ENCODE measurements at places on chromosomes 5 and 9.

DNA sequence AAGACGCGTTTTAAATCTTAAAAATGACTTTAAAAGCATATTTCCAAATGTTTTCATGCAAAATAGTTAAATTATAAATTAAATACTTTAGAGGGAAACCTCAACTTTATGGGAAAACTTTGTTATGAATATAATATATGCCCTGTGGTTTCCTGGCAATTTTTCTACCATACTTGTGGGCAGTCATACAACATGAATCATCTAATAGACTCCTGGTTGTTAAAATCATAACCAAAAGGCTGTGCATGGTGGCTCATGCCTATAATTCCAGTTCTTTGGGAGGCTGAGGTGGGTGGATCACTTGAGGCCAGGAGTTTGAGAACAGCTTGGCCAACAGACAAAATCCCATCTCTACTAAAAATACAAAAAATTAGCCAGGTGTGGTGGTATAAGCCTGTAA is 18.2 kb downstream of the ATP10B start:
- no peak for DNase-seq

DNA sequence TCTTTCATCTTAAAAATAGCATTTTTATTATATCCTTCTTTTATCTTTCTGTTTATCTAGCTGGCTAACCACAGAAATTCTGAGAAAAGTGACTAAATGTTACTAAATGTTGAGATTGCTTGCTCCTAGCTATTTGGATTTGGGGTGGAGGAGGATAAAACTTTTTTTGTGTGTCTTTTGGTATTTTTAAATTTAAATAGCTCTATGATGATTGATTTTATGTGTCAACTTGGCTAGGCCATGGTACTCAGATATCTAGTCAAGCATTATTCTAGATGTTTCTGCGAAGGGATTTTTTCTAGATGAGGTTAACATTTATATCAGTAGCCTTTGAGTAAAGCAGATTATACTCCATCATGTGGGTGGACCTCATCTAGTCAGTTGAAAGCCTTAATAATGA is 75.0 kb downstream of the GCNT1 start:
- DNase-seq: no peak

DNA sequence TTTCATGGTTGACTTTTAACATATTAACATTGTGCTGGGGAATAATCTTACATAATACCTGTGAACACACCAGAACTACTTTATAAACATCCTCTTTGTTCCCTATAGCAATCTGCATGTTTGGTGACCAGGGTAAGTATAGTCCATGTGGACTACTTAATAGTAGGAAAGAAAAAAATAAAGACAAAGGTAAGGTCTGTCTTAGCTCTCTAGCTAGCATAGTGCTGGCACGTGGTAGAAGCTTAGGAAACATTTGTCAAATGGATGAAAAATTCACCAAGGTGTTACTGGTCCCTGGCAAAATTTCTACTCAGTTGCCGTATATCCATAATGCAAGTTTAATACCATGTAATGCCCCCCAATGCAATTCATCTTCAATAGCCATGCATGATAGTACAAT is 78.6 kb upstream of the ABCA1 start:
- DNase-seq: no peak

DNA sequence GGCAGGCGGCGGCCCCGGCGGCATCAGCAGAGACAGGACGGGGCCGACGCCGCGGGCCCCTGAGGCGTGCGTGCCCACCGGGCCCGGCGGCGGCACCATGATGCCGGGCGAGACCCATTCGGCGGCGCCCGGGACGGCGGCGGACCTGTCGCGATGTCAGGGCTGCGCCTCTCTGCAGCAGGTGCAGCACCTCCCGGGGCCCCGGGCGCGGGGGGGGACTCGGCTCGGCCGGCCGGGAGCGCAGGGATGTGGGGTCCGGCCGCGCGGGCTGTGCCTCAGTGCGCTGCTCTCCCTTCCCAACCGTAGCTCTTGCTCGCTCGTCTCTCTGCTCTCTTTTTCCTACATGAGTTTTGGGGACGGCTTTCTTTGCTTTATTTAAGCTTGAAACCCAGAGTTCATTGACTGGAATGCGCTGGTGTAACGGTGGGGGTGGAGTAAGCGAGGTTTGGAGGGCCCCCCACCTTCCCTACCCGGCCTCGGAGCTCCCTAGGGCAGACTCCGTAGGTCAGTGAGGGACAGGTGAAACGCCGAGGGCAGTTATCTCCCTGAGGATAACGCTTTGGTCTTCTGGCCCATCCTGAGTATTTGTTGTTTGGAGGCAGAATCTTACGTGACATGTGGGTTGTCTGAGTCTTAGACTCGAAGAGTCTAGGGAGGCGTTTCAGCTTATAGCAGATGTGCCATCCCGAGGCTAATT is 490 bp downstream of the ICE1 start:
- no peak for DNase-seq

- DNase-seq: no peak
These were observed 107.5 kb downstream of the RGS3 start for GRCh38 chr9:113570749-113571711.

DNA sequence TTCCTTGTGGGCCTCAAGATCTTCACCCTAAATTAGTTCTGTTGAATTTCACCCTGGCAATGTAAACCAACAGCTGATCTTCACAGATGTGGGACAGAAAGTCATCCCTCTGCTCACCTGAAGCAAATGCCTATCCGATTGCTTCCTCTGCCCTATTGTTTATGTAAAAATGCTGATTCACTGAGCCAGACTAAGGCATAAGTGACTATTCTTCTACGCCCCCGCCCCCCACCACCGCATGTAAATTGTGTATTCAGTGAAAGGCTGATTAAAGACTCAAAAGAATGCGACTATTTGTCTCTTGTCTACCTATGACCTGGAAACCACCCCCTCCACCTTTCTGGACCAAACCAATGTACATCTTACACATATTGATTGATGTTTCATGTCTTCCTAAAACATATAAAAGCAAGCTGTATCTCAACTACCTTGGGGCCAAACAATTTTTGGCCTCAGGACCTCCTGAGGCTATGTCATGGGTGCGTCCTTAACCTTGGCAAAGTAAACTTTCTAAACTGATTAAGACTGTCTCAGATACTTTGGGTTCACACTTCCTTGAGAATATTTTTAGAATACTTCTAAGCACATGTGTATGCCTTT is 129.7 kb upstream of the BOD1 start:
- DNase-seq: no peak

DNA sequence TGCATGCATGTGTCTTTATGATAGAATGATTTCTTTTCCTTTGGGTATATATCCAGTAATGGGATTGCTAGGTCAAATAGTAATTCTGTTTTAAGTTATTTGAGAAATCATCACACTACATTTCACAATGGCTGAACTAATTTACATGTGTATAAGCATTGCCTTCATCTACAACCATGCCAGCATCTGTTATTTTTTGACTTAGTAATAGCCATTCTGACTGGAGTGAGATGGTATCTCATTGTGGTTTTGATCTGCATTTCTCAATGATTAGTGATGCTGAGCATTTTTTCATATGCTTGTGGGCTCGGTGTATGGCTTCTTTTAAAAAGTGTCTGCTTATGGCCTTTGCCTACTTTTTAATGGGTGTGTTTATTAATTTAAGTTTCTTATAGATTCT is 102.3 kb upstream of the CCDC112 start:
- DNase-seq: no peak

GRCh38 chr5:2166979-2167377 is 284.3 kb upstream of the IRX4 start:
- no peak for DNase-seq

DNA sequence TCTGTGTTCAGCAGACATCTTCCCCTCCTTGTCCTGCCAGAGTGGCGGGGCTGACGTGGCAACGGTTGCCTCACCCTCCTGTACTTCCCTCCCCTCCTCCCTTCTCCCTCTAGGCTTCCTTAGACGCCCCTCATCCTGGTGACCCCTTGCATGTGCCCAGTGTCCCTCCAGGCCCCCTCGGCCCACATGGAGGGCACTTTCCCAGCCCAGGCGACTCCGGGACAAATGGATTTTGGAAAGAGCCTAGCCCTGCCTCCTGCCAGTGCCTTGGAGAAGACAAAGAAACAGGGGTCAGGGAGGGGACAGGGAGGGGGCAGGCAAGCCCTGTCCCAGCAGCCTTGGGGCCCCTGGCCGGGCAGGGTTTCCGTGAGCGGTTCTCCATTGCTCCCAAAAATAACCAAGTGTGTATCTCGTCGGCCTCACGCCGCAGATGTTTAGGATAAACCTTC is 38.3 kb upstream of the NEURL1B start:
- DNase-seq: no peak

DNA sequence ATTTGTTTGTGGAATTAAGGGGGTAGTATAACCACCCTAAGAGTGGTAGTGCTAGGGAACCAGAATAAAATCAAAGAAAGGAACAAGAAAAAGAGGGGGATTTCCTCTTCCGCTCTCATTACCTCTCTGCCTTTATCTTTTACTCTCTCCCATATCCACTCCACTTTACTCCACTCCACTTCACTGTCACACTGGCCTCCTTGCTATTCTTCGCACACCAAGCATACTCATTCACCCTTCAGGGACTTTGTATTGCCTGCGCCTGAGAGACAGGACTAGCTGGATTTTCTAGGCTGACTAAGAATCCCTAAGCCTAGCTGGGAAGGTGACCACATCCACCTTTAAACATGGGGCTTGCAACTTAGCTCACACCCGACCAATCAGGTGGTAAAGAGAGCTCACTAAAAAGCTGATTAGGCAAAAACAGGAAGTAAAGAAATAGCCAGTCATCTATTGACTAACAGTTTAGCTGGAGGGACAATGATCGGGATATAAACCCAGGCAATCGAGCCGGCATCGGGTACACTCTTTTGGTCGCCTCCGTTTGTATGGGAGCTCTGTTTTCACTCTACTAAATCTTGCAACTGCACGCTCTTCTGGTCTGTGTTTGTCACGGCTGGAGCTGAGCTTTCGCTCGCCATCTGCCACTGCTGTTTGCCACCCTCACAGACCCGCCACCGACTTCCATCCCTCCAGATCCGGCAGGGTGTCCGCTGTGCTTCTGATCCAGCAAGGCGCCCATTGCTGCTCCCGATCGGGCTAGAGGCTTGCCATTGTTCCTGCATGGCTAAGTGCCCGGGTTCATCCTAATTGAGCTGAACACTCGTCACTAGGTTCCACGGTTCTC is 121.8 kb downstream of the FAM170A start:
- DNase-seq: no peak

- no peak for DNase-seq
These were observed 54.2 kb downstream of the MAPKAP1 start for GRCh38 chr9:125652759-125653158.

- no peak for DNase-seq
These were observed 51.0 kb upstream of the COL15A1 start for GRCh38 chr9:98892690-98893089.

GRCh38 chr5:181204826-181205760 is at the start of gene TRIM7:
TRIM7 (minus strand) TSS chr5:181205196; CDS start chr5:181205110, 86 bp downstream.
- no peak for DNase-seq

DNA sequence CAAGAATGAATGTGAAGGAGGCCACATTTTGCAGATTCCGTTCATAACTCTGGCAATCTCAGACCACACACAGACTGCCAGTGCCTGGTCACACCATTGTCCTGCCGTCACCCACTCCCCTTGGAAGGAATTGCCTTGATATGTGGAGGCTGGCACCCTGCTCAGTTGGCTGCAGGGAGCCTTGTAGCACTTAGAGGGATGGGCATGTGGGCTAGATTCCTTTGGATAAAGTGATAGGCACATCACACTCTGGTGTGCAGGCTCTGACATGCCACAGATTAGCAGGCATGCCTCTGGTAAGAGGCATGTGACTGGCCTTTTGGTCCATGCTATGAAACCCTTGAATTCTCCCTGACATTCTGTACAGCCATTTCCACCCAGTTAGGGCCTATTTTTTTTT is 254.6 kb upstream of the PIK3R1 start:
- no peak for DNase-seq

GRCh38 chr5:131096774-131097710 is 68.0 kb downstream of the HINT1 start:
- DNase-seq: no peak

GRCh38 chr9:99782962-99783718 is 38.5 kb upstream of the NR4A3 start:
- DNase-seq: no peak

- DNase-seq: no peak
These were observed 195.3 kb upstream of the NR4A3 start for GRCh38 chr9:99626426-99626825.

- no peak for DNase-seq
These were observed 149.0 kb upstream of the PCA3 start for GRCh38 chr9:76615177-76615603.

DNA sequence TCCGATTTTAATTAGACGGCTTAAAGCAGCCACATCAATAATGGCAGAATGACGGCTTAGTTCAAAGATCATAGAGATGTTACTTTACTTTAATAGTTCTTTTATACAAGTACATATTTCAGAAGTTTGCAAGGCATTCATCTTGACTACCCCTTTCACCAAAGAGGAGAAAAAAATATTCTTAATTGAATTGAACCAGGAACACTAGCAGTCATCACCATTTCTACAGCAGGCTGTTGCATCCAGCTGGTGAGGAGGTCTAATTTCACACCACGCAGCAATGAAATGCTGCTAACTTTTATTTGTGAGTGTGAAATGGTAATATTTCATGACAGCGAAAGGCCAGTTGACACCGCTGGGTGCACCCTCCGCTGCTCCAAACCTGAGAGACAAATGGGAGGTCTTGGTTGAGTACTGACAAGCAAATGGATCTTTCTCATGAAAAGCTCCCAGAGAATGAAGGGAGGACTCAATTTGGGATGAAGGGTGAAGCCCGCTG is 322.2 kb downstream of the GLIS3 start:
- no peak for DNase-seq

DNA sequence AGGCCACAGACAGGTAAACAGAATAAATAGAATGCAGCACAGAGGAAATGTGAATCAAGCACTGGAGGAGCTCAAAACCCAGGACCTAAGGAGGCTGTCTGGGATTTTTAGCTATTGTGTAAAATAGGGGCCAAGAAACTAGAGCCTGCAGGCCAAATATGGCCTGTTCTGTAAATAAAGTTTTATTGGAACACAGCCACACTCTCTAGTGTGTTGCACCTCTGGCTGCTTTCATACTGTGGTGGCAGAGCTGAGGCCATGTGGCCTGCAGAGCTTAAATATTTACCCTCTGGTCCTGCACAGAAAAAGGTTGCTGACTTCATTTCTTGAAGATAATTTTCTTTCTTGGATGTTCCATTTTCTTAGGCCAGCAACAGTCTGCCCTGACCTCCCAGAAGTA is 136.4 kb downstream of the WDR41 start:
- no peak for DNase-seq

- DNase-seq: no peak
These were observed 78.1 kb downstream of the ADAMTS2 start for GRCh38 chr5:179267071-179267670.

- no peak for DNase-seq
These were observed 30.4 kb upstream of the SYNPO start for GRCh38 chr5:150609843-150610584.

GRCh38 chr9:80791836-80792235 is 897.5 kb downstream of the TLE1 start:
- DNase-seq: no peak

Measured in T follicular helper cell (primary cell).